Activated T-cell treated with anti-CD3 and anti-CD28 coated beads, Interleukin-2, amount 50 U/mL, for 24 hours (primary cell): ENCODE measurements at places on chromosomes 2 and 18.

- H3K4me3 ChIP-seq: peak overlapping the region; percentile 73
- peak overlapping the region; percentile 96 for H3K27ac ChIP-seq
- no peak for DNase-seq
Observed at GRCh38 chr18:35029770-35030169, 11.4 kb upstream of the MAPRE2 start.

GRCh38 chr2:180876506-180876905 is 103.9 kb upstream of the UBE2E3 start:
- peaks cover 22% of the 10 kb centered on the region for H3K27me3 ChIP-seq
- no peak for DNase-seq
- no peak overlapping the region for H3K4me3 ChIP-seq
- H3K27ac ChIP-seq: no peak overlapping the region

DNA sequence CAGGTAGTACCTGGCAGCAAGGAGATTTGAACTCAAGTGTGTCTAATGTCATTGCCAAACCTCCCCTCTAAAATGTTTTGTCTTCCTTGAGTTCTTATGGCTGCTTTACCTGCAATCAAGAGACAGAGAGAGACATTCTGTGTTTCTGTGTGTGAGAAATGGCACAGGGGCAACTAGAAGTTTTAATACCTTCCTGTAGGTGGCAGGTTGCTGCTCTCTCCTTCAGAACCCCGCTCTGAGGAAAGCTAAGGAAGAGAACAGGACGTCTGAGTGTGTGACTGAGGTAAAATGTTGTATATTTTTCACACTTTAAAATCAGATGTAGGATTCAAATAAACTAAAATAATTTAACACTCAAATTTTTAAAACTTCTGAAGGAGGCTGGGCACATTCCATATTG is 19.2 kb downstream of the DTNA start:
- H3K36me3 ChIP-seq: no peaks in the 10 kb centered on the region
- DNase-seq: no peak
- peaks cover 2% of the 10 kb centered on the region for H3K4me1 ChIP-seq
- no peak overlapping the region for H3K4me3 ChIP-seq
- H3K27ac ChIP-seq: no peak overlapping the region

GRCh38 chr18:63216516-63217311 is 102.9 kb downstream of the BCL2 start:
- peak overlapping the region; percentile 60 for H3K4me3 ChIP-seq
- H3K27ac ChIP-seq: peak overlapping the region; percentile 100

DNA sequence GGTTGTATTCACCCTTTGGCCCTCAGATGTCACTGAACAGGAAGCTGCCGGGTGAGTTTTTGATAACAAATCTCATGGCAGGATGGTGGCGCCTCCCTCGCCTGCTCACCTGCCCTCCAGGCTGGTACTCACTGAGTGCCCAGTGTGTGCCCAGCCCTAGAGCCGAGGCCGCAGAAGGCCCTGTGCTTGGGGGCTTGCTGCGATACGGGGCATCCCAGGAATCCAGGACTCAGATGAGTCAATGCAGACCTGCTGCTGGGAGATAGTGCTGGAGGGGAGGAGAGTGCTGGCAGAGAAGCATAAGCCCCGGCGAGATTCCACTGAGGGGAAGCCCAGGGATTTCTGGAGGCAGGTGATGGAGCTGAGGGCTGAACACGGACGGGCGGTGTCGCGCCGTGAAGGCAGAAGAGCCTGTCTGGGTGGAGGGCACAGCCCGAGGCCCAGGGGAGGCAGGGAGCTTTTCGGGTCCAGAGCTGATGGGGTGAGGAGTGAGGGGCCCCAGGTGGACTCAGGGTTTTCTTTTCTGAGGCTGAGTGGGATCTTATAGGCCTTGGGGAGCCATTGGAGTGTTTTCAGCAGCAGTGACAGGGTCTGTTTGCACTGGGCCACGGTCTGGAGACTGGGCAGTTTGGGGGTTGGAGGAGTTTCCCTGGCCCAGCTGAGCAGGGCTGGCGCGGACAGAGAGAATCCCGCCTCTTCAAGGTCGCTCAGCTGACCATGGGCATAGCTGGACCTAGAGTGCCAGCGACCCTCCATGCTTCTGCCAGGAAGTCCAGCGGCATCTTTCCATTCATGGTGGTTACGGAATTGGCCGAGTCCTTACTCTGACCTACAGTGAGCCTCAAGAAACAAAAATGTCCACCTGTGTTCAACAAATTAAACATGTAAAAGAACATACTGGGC is 35.5 kb downstream of the LDLRAD4 start:
- no peaks in the 10 kb centered on the region for H3K36me3 ChIP-seq
- peak; percentile 11 for DNase-seq
- H3K4me3 ChIP-seq: no peak overlapping the region
- H3K4me1 ChIP-seq: no peaks in the 10 kb centered on the region
- H3K27ac ChIP-seq: no peak overlapping the region
- no peaks in the 10 kb centered on the region for H3K27me3 ChIP-seq
